ENCODE measurements at places on chromosomes 12 and 14.

GRCh38 chr14:100677554-100678468 lies 48.9 kb upstream of the DLK1 start:
- DNase-seq, result no peak

DNA sequence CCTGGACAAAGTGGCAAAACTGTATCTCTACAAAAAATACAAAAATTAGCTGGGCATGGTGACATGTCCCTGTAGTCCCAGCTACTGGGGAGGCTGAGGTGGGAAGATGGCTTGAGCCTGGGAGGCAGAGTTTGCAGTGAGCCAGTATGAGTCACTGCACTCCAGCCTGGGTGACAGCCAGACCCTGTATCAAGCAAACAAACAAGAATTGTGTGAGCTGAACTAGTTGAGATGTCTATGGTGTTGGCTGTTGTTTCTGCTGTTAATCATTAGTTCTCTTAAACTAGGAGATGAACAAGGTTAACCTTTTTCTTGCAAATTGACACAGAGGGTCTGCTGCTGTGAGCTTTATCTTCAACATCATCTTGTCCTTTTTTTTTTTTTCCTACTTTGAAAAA lies 23.6 kb downstream of the RASSF3 start:
- DNase-seq, result no peak

DNA sequence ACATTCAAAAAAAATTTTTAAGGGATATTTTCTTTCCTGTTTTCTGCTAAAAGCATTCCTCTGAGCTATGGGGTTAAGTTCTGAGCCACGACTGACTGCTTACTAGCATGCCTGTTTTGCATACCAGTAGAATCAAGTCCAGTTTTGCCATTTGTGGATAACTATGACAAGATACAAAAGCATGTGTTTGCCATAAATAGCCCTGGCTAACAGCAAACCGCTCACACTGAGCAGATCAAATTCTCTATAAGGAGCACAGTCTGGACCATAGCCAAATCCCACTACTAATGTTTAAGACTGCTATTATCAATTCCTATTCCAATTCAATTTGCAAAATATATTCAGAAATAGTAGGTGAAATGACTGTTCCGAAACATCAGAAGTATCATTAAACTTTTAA lies 3.2 kb downstream of the CFL2 start:
- no peak for DNase-seq

DNA sequence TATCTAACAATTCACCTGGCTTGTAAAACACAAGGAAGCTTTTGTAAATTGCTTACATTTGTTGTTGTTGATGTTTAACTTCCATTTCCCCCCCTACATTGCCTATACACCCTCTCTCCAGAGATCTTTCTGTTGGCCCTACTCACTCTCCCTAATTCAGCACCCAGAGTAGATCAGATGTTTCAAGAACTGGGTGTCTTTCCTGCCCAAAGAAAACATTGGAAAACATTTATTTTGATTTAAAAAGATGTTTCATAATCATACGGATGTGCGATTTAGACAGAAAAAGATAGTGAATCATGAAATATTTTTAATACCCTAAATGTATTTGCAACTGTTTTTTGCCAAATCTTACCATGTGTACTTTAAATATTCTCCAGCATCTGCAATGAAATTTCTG lies 446.4 kb upstream of the RGS6 start:
- DNase-seq, result no peak
